ENCODE measurements at places on chromosomes 1 and 21.
A peak's percentile ranks its signal among the peaks of the same experiment; 100 is the strongest.

DNA sequence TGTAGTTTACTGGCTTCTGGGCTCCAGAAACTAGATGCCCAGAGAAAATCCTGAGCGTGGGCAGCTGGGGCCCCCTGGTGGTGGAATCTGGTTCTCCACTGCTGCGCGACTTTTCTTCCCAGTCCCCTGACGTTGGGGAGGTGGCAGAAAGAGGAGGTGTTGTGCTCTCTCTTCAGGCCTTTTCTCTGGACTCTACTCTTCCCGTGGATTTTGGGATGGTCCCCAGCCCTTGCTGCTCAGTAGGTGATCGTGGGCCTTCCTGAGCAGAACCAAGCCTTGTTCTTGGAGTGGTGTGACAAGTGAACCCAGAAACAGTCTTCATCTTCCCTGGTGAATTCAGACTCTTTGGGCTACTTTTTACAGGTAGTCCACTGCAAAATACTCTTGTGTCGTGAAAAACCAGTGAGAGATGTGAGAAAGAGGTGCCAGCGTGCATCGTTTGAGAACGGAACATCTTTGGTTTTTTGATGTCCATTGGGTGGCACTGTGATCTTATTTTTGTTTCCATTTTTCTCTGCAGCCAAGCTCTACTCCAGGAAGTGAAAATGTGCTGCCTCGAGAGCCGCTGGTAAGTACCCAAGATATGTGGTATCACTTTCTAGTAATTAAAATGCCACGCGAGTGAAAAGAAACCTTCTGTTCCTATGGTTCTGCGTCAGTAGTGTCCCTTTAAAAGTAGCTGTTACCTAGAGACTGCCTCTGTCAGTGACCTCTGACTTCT, 20.2 kb downstream of the PEX14 start:
- DNase-seq, result peak; percentile 65

DNA sequence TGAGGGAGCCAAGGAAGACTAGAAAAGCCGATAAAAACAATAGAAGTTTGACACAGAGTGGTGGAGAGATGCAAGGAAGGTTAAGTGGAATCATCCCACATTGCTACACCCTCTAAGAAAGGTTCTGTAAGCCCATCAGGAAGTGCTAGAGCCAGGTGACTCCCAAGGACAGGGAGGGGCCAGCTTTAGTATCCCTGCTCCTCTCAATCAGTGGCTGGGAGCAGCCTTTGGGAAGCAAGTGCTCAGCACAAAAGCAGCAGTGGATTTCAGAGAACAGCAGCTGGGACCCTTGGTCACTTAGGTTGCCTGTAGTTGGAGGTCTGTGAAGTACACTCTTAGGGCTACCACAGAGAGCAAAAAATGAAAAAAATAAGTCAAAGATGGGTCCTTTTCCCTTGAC, 42.5 kb downstream of the NME7 start:
- peak; percentile 68 for DNase-seq

DNA sequence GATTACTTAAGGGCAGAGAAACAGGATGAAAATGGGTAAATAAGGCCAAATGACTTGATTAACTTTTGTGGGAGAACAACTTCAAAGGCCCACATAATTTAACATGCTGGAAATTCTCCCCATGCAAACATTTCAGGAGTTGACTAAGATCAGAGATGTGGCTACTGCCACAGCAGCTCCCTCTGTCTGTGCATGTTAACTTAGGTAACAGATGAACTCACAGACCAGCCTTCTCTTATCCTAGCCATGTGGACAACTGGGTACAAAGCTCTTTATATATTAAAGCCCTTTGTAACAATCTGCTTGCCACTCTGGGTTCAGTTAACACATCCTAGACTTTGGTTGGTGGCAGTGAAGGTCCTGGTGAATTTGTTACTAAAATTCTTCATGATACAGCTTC, 33.2 kb downstream of the BEND5 start:
- DNase-seq, result peak; percentile 15

- peak; percentile 38 for DNase-seq
These were observed 34.9 kb upstream of the TSNAX start for GRCh38 chr1:231493421-231494185.

DNA sequence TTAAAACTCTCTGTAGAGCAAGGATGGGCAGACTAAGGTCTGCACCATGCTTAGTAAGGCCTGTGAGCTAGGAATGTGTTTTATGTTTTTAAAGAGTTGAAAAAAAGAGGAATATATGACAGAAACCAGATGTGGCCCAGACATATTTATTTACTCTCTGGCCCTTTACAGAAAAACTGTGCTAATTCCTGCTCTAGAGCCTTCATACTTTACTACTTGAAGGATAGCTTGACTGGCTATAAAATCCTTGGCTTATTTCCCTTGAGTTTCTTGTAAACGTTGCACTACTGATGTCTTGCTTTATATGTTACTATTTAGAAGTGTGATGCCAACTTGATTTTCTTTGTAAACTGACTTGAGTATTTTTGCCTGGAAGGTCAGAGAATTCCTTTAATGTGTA, 33.5 kb downstream of the CTBS start:
- DNase-seq, result no peak

- peak; percentile 35 for DNase-seq
These were observed 229.1 kb downstream of the KCNJ6 start for GRCh38 chr21:37686991-37687810.

DNA sequence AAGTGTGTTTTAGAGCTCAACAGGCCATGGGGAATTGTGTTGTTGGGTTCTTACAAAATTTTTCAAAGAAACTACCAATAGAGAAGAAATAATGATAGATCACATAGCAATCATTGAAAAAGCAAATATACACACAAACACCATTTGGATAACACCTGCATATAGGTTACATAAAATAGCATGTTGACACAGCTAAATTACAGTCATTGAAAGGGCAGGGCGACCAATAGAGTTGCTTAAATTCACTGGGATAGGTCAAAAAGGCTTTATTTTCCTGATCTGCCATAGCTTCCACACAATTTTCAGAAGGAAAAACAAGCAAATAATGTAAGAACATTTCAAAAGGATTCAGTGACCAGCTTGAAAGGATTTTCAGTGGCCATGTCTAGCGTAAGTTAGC, 57.9 kb upstream of the FGGY start:
- no peak for DNase-seq

GRCh38 chr1:54167422-54168139, 14.8 kb upstream of the CDCP2 start:
- DNase-seq, result no peak

- DNase-seq, result peak; percentile 18
These were observed 17.7 kb downstream of the PLA2G5 start for GRCh38 chr1:20087668-20088067.

- DNase-seq, result no peak
These were observed 48.0 kb upstream of the WDR26 start for GRCh38 chr1:224482619-224483018.

DNA sequence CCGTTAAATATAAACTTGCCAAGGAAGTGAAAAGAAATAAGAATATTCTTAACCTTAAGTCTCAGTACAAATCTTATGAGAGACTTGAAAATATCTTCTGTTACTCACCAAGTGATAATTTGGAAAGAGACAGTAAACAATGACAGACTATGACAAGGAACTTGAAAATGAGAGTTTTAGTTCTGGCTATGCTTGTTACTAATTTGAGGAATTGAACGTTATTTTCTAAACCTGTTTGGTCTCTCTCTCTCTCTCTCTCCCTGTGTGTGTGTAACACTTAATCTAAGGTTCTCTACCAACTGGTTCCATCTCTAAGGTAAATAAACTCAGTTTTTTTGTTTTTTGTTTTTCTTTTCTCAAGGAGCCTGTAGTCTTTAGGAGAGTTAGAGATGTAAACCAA, 161.8 kb downstream of the AMY1C start:
- no peak for DNase-seq

DNA sequence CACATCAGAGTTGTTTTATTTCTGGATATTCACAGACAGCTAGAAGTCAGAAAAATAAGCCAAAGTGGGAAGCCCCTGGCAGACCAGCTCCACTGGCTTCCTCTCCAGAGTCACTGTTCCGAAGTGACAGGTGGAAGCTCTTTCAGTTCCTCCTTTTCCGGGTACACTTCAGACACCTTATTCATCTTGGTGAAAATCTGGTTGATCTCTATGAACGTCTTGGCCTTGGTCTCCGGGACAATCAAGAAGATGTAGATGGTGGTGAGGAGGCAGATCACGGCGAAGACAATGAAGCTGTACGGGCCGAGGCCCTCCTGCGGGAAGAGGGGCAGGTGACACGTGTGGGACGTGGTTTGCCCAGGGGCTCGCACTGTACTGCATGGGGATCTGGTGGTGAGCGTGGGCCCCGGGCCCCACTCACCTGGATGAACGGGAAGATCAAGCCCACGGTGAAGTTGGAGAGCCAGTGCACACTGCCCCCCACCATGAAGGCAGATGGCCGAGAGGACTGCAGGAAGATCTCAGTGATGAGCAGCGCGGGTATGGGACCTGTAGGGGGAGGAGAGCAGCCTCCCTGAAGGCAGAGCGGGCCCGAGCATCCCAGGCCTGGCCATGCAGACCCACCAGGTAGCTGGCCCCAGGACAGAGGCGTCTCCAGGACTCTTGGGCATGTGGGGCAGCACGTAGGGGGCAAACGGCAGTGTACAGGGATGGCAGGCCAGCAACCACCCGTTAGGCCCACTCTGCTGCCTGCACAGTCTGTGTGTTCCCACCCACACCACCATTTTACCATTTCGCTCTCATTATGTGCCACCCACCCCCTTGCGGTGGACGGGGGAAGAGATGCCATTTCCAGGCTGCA, 11.5 kb upstream of the SLC2A7 start:
- DNase-seq, result no peak

- DNase-seq, result no peak
These were observed 111.3 kb upstream of the CSF3R start for GRCh38 chr1:36594023-36594422.

GRCh38 chr1:225911191-225912130, 12.6 kb downstream of the PYCR2 start:
- DNase-seq, result peak; percentile 70

- peak; percentile 82 for DNase-seq
These were observed 30.1 kb downstream of the DHX9 start for GRCh38 chr1:182869241-182869666.
